ENCODE measurements at places on chromosomes 5 and 9. TPM values are rescaled to one million over a fixed set of nuclear protein-coding genes. Genes with fewer than 3 reads are reported as not detected.

GRCh38 chr9:3696368-3696767 lies 170.6 kb upstream of the RFX3 start:
- DNase-seq, result no peak

- no peak for DNase-seq
Measured at GRCh38 chr9:128260340-128260739, 15.5 kb downstream of the GOLGA2 start.

GRCh38 chr9:86763791-86764190 lies 183.5 kb downstream of the GAS1 start:
- no peak for DNase-seq

GRCh38 chr9:25636026-25636425 lies 42.2 kb downstream of the TUSC1 start:
- no peak for DNase-seq

GRCh38 chr5:171650597-171650996 lies 135.0 kb upstream of the SMIM23 start:
- no peak for DNase-seq

- no peak for DNase-seq
Measured at GRCh38 chr9:125971050-125971449, 223.9 kb downstream of the PBX3 start.

DNA sequence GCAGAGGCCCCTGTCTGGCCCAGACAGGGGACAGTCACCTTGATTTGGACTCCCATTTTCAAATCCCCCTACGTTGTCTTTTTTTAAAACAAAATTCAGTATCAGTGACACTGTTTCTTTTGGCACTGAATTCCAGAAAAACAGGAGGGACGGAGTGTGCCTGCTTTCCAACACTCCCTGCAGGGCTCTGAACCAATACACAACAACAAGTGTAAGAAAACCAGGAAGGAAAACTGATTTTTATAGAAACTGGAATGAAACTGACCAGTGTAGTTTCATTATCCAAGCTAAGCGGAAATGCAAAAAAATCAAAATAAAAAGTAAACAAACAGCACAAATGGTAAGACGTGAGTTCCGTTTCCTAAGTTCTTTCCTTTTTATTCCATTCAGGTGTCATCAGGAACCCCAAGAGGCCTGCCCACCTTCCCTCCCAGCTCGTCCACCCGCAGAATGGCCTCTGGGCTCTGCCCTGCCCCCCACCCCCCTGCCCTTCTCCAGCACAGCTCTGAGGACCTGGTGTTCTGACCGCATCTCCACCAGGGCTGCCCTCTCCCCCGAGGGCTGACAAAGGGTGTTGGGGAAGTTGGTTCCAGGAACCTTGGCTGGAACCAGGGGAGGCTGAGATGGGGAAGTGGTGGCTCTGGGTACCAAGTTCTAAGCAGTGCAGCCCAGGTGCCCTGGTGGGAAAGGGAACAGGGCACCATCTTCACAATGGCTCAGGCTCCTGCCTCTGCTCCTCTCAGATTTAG lies 73.6 kb downstream of the PSD2 start:
- no peak for DNase-seq

PCAT7 gene
- not detected for total RNA-seq

SLC36A2 gene
- not detected for total RNA-seq

SLC9A3 gene
- total RNA-seq, result 1.1 TPM
